ENCODE measurements at places on chromosomes 13 and 19.
A peak's percentile ranks its signal among the peaks of the same experiment; 100 is the strongest.

- no peak for DNase-seq
Observed at GRCh38 chr19:27676877-27677276, 1536.1 kb downstream of the UQCRFS1 start.

DNA sequence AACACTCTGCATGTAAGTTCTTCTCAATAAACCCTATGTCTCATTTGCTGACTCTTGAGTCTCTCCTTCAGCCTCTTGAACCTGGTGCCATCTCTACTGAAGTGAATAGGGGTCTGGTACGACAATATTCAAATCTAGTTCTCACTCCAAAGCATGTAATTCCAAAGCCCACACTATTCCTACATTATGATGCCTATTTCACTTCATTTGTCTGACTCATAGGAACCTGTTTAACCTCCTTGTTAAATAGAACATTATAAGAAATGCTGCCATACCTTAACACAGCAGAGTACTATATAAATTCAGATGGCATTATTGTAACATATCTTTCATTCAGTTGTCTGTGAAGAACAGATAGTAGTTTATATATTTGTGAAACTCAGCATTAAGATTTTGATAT is 67.1 kb downstream of the STARD13 start:
- no peak for DNase-seq

DNA sequence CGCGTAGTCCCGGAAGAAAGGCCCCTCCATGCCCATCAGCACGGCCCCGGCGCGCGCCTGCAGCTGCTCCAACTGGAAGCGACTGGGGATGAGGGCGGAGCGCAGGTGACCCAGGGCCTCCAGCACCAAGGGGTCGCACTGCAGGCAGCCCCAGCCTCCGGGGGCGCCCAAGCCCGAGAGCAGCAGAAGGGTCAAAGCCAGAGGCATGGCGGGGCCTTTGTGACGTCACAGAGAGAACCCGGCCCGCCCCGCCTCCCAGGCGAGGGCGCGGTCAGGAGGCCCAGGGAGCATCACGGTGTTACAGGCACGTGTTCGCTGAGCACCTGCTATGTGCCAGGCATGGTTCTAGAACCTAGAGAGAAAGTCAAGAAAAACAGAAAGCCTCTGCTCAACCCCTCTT is at the start of gene IZUMO2:
IZUMO2 (minus strand) TSS at position 294 of the 400 bp plus-strand sequence; CDS start at position 207, 87 bp downstream.
- DNase-seq, result no peak

DNA sequence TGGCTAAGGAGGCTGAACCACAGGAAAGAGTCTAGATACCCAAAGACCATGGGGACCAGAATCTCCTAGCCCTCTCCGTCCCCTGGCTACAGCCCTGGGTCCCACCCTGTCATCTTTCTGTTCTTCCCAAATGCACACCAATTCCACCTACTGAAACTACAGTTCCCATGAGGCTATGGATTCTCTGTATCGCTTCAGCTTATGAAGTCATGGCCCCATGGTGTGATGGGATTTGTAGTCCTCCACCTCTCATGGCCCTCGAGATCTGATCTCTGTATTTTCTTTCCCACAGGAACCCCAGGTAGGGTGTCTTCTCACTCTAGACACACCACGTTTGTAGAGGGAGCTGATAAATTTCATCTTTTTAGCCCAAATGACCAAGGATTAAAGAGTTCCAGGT is 11.8 kb downstream of the PTPRH start:
- DNase-seq, result no peak

DNA sequence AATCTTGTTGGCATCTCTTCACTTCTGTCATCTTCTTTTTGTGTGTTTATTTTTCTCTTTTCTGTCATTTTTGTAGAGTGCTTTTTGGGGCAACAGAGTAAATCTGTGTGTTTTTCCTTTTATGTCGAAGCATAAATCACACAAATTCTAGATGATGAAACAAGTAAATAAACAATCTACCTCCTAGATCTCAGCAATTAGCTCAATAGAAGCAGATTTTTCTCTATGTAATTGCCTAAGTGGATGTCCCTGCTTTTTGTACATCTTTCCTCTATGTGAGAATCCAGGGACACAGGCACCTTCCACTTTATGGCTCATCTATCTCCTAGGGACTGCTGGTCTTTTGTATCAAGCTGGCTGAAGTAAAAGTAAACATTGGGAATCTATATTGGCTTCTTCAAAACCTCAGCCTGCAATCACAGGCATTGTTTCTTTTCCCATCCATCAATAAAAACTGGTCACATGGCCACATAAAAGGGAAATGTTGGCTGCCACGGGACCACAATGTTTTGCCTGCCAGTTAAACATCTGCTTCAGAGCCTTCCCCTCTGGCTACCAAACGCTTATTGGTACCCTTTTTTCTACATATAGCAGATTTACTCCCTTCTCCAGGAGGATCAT is 323.8 kb downstream of the LMO7 start:
- DNase-seq, result no peak

GRCh38 chr13:95222733-95223018 is 78.6 kb downstream of the ABCC4 start:
- no peak for DNase-seq

- no peak for DNase-seq
Observed at GRCh38 chr19:46447824-46448223, 19.1 kb upstream of the PNMA8C start.

GRCh38 chr19:10416380-10417257 is 3.7 kb upstream of the PDE4A start:
- DNase-seq, result peak; percentile 97

DNA sequence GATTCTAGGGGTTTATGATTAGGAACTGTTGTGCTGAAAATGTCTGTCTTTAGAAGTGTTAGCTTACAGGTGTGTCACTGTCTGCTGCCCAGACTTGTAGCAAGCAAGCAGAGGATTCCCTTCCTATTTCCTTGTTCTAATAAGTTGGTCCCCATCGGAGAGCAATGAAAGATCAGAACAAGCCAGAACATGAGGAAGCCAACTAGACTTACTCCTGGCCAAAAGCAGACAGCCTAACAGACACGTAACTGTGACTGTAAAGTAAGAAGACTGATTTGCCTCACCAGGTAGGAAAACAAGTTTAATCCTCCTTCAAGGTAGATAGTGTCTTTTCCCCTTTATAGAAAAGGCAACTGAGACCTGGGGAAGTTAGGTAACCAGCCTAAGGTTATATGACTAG is 12.5 kb downstream of the POLR1D start:
- no peak for DNase-seq

DNA sequence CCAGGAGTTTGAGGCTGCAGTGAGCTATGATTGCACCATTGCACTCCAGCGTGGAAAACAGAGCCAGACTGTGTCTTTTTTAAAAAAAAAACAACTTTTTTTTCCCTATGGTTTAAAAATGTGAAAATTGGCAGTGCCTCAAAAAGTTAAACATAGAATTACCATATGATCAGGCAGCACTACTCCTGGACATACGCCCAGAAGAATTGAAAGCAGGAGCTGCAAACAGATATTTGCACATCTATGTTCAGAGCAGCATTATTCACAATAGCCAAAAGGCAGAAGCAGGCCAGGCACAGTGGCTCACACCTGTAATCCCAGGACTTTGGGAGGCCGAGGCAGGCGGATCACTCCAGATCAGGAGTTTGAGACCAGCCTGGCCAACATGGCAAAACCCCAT is 3.8 kb upstream of the RETN start:
- no peak for DNase-seq

DNA sequence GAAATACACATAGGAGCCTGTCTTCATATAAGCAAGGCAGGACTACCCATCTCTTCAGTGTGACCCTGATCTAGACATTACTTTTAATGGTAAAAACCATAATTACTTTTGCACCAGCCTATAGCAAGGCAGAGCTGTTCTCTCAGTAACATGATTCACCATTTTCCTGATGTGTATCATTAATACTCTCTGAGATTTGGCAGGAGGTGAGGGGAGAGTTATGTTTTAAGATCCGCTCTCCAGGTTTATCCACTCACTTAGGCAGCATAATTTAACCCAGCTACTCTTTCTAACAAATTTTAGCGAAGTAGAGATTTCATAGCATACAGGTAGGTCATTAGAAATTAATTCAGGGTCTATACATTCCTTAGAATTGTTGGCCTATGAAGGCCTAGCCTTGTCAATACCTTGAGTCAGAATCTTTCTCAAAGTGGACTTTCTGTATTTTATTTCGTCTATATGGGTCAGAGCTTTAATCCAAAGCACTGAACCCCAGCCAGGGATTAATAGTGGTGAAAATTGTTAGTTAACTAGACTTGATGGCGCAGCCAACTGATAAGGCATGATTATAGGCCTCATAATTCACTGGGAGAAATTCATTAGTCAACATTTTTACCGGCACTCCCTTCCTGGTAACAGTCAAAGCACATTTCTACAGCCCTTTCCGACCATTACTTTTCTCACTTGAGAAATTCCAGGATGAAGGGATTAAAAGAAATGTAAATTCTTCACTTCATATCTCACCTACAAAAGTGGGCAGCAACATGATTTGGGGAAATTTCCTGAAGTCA is 955.1 kb downstream of the DIAPH3 start:
- no peak for DNase-seq

DNA sequence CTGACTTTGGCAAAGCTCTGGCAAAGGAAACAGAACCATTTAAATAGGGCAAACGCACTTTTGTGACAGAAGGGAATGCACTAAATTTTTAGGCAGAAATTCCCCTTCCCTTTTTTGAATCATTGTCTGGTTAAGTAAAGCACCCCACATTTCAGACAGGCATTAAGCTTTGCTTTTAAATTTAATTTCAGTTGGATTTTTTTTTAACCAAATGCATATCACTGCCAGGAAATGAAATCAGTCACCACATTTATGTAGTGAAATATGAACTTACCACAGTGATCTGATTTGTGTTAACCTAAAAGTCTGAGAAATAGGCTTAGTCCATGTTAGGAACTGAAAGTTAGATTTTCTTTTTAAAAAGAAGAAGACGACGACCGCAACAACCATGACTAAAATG is 10.8 kb downstream of the GPR183 start:
- no peak for DNase-seq

- no peak for DNase-seq
Observed at GRCh38 chr13:24764276-24764630, 284 bp downstream of the RNF17 start.

GRCh38 chr13:23724196-23724970 is 154.2 kb downstream of the TNFRSF19 start:
- no peak for DNase-seq

- no peak for DNase-seq
Observed at GRCh38 chr13:50156140-50156539, 140.9 kb downstream of the KCNRG start.

GRCh38 chr13:80203496-80203895 is 137.4 kb downstream of the SPRY2 start:
- no peak for DNase-seq

- no peak for DNase-seq
Observed at GRCh38 chr13:99312493-99312883, 5.3 kb upstream of the GPR183 start.

GRCh38 chr19:55389386-55390317 is 3.9 kb downstream of the RPL28 start:
- no peak for DNase-seq

All from T-helper 22 cell (primary cell).